ENCODE measurements at places on chromosomes 11 and 22. TPM values are rescaled to one million over a fixed set of nuclear protein-coding genes. Genes with fewer than 3 reads are reported as not detected.
A peak's percentile ranks its signal among the peaks of the same experiment; 100 is the strongest.

The MOGAT2 gene
- polyA plus RNA-seq, result 1.1 TPM

The MN1 gene
- 11.7 TPM for polyA plus RNA-seq

The NRXN2 gene
- polyA plus RNA-seq, result 14.9 TPM

The DCHS1 gene
- polyA plus RNA-seq, result 36.1 TPM

GRCh38 chr11:126485021-126485792 lies 129.7 kb downstream of the ST3GAL4 start:
- no peak for DNase-seq

GRCh38 chr11:127054153-127054552 lies 53.6 kb upstream of the KIRREL3 start:
- DNase-seq, result no peak

DNA sequence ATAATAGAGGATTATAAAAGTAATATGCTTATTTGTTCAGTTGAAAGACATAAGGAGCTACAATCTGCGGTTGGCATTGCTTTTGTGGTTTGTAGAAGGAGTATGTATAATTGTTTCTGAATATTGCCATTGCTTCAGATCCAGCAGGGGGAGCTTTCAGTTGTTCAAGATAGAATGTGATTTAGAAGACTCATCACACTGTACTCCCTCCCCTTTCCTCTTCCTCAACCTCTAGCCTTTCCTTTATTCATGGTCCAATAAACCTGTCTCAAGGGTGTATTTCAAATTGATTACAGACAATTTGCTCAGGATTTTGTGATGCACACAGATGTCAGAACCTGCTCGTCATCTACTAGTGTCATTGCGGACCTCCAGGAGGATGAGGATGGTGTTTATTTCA lies 9.8 kb downstream of the PRMT3 start:
- peak; percentile 66 for DNase-seq

DNA sequence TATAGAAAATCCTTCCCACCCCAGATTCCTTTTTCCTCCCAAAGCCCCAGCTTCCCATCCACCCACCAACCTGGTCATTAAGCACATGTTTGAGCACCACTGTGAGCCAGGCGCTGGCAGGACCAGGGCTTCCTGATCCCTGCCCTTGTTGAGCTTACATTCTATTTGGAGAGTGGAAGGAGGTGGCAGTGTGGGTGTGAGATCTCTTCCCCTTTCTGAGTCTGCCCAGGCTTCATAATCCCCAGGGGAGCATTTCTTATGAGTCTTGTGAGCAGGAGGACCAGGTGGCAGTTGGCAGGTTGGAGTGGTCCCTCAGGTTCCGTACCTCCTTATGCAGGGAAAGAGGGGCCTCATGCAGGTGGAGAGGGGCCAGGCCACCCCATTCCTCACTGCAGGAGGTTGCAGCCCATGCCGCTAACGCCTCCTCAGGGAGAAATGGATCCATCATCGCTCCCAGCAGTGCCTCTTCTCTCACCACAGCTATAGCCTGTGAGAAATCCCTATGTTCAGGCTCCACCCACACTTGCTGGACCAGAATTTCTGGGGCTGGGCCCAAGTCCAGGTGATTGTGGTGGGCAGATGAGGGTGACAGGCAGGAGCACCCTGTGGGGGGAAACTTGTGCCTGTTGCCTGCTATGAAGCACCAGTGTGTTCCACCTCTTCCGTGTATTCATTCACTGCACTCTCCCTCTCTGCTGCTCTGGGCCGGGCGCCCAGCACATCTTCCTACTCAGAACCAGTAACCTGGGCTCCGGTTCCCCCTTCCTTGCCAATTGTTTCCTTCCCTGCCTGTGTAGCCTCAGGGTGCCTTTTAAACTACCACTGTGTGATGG lies 23.5 kb downstream of the UBE2L3 start:
- DNase-seq, result no peak

GRCh38 chr11:16606784-16607674 lies 131.4 kb upstream of the C11orf58 start:
- peak; percentile 56 for DNase-seq

- no peak for DNase-seq
Observed at GRCh38 chr11:10327254-10327653, 22.4 kb downstream of the ADM start.

DNA sequence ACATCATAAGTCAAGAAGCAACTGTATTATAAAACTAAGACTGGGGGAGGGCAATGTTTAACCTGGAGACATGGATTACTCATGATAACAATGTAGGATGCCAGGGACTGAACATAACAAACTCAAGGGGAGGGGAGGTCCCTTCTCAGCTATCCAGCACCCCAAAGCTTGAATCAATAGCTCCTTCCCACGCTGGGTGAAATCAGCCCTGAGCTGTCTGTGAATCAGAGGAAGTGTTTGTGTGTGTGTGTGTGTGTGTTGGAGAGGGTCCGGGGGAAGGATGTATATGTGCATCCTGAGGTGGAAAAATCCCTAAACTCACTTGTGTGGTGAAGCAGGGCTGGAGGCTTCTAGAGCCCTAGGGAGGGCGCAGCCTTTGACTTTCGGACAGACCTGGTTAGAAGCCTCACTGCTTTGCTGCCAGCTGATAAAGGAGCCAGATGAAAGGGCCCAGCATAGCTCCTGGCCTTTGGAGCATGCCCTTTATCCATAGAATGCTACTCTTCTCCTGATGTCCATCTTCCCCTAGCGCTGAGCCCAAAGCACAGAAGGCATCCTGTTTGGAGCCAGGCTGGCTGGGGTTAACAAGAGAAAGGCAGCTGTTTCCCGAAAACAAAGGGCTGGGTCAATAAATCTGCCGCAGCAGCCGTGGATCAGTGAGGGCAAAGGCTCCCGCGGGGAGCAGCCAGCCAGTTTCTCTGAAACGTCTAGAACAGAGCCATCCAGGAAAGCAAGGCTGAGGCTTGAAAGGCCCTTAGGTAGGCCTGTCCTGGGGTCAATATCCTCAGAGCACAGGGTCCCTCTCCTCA lies 35.8 kb downstream of the TNKS1BP1 start:
- no peak for DNase-seq

DNA sequence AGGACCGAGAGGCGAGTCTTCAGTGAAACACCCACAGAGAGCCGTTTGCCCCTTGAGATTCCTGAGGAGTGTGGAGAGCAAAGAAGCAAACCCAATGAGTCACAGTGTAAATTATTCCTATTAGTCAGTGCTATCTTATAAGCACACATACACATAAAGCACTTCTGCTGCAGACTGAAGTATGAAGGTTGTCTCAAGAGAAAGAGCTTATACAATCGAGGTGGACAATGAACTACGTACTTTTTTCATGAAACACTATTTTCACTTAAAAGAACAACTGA lies 37.3 kb downstream of the GALNT18 start:
- DNase-seq, result no peak

DNA sequence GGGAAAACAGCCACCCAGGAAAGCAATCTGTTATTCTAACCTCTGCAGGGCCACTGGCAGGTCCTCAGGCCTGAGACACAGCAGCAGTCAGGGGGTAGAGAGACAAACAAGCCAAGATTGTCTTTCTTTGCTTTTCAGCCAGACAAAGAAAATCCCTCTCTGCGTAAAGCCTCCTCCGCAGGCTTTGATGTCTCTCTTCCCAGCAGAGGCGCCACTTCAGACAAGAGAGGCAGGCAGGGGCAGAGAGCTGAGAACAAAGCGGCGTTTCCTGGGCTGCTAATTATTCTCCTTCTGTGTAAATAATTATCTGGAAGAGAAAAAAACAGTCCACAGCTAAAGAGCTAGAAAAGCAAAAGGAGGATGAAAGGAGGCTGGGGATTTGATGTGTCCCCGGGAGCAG lies 102.7 kb upstream of the SEZ6L start:
- peak; percentile 26 for DNase-seq

DNA sequence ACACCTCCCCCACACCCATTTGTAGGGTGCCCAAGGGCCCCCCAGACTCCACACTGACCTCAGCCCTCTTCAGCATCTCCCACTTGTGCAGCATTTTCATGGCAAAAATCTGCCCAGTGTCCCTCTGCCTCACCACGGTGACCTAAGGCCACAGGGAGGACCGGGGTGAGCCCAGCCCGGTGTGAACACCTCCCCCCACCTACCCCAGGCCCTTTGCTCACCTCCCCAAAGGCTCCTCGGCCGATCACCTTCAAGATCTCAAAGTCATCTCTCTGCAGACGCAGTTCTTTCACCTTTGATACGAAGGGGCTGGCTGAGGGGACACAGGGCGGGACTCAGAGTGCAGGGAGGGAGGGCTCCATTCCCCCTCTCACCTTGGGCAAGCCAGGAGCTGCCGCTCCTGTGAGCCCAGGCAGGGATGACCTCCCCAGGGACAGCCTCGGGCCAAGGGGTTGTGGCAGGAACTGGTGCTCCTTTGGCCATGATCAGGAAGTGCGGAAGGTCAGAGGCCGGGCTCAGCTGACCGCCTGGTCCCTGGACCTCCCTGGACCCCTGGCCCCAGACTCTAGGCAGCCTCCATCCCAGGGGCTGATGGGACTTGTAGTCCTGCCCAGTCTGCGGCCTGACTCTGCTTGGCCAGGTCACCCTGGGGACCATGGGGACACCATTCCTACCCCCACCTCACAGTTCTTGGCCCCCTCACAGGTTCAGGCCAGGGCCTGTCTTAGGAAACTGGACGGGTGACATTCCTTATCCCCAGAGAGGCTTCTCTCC lies 2.7 kb downstream of the CDC42BPG start:
- DNase-seq, result no peak

DNA sequence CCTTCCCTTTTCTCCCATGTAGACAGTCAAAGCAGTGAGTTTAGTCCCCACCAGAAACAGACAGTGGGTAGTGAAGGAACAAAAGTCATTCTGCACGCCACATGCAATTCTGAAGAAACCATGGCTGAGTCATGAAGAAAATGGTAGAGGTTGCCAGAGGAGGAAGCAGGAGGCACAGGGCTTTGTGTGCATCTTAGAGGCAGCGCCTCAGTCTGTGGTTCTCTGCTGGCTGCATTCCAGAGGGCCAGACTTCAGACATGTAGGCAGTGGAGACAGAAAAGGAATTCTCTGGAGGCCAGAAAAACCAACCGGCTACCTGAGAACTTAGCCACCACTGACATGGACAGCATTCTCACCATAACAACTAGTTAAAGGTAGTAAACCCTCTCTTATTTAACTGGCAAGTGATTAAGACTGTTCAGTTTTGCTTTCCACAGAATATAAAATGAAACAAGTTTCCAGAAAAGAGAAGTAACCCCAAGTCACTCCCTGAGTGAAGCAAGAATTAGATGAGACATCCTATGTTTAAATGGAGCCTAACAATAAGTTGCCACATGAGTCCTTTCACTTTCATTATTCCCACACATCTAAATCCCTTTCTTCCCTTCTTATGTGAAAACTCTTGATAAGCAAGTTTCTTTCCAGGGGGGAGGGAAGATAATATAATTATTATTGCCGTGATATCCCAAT lies 556.1 kb downstream of the SOX6 start:
- DNase-seq, result no peak

- DNase-seq, result no peak
Observed at GRCh38 chr22:45977003-45977411, at the start of gene WNT7B. WNT7B (minus strand) TSS chr22:45977162; CDS start chr22:45976754, 408 bp downstream.

DNA sequence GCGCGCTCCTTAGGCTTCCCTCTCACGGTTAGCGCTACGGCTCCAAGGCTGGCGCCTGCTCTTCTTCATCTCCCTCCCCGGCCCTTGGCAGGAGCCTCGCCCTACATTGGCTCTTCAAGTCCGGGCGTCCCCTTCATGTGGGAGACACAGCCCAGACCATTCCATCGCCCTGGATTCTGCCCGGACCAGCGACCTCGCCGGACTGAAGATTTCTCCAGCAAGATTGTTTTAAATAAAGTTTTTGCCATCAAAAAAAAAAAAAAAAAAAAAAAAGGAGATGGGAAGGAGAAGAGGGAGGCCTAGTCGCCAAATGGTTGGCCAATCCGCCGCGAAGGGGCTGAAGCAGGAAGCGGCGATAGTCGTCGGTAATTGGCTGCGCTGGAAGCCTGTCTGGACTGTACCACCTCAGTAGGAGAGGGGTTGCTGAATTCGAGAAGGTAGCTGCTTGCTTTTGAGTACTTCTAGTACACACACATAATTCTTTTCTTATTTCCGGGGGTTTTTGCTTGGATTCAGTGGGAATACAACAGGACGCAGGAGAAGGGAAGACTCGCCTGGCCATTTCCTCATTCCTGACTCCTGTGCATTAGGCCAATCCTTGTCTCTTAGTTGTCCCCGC lies 688 bp upstream of the ZDHHC5 start:
- peak; percentile 96 for DNase-seq

DNA sequence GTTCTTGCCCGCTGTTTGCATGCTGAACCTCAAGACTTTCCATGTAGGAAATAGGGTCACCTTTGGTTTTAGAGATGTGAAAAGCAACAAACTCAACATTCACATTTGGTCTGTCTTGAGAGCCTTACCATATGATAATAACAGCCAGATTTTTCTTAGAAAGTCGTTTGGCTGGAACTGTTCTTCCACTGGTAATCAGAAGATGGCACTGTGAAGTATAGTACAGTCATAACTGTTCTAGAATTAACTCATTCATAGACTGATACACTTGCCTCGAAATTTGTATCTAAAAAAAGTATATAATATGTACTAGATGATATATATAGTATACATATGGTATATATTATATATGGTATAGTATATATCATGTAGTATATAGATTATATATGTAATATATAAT lies 12.3 kb downstream of the LUZP2 start:
- DNase-seq, result no peak

DNA sequence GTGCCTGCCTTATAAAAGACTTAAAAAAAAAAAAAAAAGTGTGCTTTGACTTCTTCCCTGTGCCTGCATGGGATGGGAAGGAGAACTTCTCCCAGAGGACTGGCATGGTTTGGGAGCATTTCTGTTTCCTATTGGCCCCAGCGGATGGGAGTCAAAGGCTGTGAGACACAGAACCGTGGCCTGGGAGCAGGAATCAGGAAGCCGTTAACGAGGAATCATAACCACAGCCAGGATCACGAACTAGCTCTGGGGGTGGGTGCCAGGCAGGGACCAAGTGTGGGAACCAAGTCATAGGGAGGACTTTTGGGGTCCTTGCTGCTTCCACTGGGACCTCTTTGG lies 526 bp downstream of the C1QTNF6 start:
- DNase-seq, result no peak

Measured in left kidney (tissue), 8 donors.